ENCODE measurements at places on chromosomes 4 and X.

DNA sequence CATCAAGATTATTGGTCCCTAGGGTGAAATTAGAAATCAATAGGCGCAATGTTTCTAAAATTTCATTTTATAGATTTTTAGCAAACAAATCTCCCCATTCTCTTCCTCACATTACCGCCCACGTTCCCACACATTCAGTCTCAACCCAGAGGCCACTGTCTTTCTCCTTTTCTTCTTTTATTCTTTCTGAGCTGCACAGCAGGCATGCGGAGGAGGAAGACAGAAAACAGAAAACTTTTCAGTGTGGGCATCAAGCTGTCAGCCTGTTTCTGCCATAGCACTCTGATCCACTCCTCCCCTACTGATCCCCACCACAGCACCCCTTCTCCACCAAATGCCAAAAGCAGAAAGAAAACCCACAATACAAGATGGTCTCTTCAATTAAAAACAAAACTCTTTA lies 94.8 kb upstream of the ADAMTS3 start:
- DNase-seq: no peak

DNA sequence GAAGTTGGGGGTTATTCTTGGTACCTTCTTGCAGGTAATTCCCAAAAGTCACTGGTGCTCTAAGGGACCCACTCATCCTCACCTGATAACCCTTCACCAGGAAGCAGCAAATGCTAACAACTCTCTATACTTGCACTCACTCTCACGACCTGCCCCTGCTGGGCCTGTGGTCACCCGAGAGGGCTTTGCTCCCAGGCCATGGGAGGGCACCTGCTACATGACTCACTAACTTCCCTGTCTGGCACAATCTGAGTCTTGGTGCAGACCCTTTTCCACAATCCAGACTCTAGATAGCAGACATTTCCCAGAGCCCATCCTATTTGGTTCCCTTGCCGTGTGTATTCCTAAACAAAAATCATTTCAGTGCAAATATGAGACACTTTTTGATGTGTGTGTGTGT lies 403.8 kb upstream of the FAT1 start:
- DNase-seq: no peak

GRCh38 chr4:94889523-94889922 lies 131.8 kb downstream of the BMPR1B start:
- no peak for DNase-seq

DNA sequence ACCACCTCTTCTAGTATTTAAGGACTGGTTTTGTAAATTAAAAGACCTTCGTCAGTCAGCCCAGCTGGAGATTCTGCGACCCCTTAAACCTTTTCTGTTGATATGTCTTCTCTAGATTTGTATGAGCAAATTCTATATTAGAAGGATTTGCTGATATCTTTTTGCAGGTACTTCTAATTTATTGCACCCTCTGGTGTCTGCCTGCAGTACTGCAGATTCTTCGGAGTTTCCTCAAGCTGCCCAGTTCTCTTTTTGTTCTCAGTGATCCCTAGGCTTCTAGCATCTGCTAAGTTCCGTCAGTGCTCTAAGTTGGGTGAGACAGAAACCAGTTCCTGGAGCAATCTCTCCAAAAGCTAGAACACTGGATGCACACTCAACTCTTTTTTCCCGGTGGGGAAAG lies 545.2 kb downstream of the C4orf33 start:
- peak; percentile 29 for DNase-seq

GRCh38 chr4:85925071-85925470 lies 434.8 kb downstream of the MAPK10 start:
- DNase-seq: no peak

GRCh38 chr4:17448689-17449088 lies 63.2 kb downstream of the QDPR start:
- DNase-seq: no peak

DNA sequence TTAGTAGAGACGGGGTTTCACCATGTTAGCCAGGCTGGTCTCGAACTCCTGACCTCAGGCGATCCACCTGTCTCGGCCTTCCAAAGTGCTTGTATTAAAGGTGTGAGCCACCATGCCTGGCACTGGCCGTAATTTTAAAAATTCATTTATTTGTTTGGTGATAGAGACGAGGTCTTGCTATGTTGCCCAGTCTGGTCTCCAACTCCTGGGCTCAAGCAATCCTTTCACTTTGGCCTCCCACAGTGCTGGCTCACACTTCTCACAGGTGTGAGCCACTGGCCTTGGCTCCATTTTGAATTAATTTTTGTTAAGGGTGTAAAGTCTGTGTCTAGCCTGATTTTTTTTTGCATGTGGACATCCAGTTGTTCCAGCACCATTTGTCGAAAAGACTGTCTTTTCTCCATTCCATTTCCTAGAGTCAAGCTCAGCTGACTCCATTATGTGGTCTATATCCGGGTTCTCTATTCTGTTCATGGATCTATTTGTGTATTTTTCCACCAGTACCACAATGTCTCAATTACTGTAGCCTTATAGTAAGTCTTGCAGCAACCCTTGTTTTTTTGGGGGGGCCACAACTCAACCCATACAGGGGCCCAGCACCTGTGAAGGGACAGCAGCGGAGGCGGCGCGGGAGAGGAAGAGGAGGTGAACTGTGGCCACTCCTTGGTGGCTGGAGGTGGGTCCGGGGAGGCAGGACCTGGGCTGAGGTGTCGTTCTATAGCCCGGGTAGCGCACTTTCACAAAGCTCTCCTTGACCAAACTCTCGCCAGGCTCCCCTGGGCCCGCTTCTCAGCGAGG lies 1.5 kb upstream of the NSD2 start:
- no peak for DNase-seq

DNA sequence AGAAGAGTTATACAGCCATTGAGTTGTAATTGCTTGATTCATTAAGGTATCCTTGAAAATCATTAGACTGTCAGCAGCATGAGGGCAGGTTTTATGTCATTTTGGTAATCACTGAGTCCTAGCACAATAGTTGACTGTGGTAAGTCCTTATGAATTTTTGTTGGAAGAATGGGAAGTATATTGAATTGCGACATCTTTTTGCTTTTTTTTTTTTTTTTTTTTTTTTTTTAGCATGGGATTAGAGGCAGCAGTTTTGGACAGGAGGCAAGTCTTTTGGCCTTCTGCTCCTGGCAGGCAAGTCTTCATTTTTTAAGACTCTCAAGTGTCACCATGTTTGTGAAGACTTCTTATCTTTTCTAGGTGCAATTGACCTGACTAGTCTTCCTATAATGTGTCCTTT lies 29.7 kb downstream of the PRRG1 start:
- no peak for DNase-seq

GRCh38 chr4:65071564-65071963 lies 598.7 kb downstream of the EPHA5 start:
- DNase-seq: no peak

GRCh38 chr4:687971-688853 lies 739 bp downstream of the SLC49A3 start:
- no peak for DNase-seq

- no peak for DNase-seq
Measured at GRCh38 chr4:124288706-124289486, 423.6 kb downstream of the ANKRD50 start.

DNA sequence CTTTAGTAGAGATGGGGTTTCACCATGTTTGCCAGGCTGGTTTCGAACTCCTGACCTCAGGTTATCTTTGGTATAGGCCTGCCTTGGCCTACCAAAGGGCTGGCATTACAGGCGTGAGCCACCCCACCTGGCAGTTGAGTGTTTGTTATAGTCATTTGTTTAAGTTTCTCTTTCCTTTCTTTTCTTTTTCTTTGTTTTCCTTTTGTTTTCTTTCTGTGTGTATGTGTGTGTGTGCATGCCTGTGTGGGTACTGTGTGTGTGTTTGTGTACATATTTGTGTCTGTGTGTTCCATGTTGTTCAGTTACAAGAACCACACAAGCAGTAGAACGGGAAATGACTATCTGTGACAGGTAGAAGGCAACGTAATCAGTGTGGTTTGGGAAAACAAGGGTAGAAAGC lies 624.9 kb downstream of the FSTL5 start:
- DNase-seq: no peak

- no peak for DNase-seq
Measured at GRCh38 chr4:22030307-22030706, 81.7 kb upstream of the KCNIP4 start.

DNA sequence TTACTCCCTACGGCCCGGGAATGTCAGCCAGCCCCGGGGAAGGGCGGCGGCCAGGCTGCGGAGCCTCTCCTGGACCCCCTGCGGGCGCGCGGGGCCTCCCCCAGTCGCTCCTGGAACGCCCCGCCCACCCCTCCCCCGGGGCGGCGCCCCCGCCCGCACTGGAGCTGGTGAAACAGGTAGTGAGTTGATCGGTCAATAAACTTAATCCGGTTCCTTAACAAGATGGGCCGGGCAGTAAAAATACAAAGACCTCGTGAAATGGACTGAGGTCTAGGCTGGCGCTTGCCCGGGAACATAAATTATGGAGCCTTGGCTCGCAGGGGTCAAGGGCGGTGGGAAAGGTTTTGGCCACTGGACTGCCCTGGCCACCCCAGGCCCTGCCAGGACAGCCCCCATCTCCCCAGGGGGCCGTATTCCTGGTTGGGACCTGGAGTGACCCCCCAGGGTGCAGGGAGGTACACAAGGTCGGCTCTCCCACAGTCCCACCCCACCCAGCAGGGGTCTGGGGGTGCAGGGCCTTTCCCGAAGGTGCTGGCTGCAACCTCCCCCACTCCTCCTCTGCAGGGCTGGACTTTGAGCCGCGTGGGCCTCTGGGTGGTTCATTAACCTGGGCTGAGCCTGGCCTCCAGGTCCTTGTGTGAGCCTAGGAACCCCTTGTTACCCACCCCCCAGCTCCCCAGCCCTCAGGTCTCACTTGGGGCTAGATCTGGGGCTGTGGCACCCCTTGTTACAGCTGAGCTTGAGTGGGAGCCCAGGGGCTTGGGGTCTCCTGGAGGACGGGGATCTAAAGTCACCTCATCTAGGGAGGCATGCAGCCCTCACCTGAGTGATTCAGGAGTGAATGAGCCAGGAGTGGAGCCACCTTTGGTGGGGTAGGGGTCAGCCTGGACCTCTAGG lies 2.5 kb downstream of the FGFR3 start:
- DNase-seq: no peak
